ENCODE measurements at places on chromosomes 13 and 19.

GRCh38 chr13:113783966-113784644 lies 25.1 kb downstream of the TMEM255B start:
- no peak for DNase-seq

DNA sequence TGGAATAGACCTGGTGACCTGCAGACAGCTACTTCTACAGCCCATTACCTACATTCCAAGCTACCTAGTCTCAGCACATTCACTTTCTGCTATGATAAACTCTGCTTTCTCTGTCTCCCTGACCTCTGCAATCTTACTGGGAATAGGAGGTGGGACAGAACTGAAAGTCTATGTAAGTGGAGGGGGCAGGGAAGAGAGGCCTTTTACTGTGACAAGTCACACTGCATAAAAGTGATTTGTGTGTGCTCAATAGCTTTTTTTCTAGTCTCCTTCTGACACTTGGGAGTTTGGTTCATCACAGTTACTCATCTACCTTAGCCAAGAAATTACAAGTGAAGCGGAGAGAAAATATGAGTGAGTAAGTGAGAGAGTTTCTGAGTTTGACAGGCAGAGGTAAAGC lies 322.4 kb downstream of the OLFM4 start:
- no peak for DNase-seq

- no peak for DNase-seq
Measured at GRCh38 chr13:80217614-80218456, 123.1 kb downstream of the SPRY2 start.

- DNase-seq: no peak
Measured at GRCh38 chr13:36310417-36311108, 12.9 kb upstream of the CCDC169 start.

DNA sequence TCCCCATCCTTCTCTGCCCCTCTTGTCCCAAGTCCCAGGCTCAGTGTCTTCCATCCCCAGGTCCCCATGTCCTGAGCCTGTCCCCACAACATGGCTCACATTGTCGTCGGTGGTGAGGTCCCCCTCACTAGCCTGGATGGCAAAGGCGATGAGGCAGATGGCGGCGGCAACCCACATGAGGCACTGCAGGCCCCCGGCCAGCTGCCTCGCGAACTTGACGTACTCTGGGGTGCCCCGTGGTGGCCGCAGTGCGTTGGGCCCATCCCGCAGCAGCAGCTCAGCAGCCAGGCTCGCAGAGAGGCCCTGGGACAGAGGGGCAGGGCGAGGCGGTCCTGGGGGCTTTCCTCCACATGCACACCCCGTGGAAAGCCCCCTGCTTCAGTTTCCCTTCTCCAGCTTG lies 1.1 kb downstream of the ATP4A start:
- DNase-seq: no peak

GRCh38 chr19:50659318-50660087 lies 10.3 kb downstream of the C19orf81 start:
- DNase-seq: no peak

- no peak for DNase-seq
Measured at GRCh38 chr19:51417810-51418157, 342 bp upstream of the SIGLEC10 start.

- DNase-seq: no peak
Measured at GRCh38 chr13:20231839-20232555, at the start of gene GJB6. GJB6 (minus strand) TSS chr13:20232319; CDS start chr13:20223480, 8,839 bp downstream.

DNA sequence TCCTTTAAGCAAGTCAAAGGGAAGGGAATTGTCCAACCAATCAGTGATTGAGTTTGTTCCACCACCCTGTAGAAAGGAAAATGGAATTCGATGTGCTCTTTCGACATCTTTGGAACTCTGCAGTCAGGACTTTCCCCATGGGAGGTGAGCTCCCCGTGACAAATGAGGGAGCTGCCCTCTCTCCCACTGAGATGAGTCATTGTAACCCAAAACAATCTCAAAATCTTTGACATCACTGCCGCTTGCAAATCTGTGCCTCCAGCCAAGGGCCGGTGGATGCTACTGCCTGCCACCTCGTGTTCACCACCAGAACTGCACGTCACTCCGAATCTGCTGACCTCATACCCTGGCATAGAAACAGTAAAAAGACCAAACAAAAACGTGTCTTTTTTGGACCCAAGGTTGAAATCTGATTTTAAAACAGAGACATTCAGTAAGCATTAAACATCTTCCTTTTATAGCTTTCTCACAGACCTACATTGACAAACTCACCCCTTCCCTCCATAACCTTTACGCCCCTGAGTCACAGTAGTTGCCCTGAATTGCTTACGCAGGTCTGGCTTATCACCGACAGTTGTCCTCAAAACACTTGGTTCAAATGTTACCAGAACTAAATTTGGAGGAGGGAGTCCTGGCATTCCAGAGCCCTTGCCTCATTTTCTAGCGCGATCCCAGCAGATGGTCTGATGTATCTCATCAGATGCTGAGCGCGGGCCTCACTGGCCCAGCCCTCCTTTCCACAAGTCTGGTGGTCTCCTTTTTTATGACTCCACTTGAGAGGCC lies 105.2 kb downstream of the COL4A2 start:
- peak; percentile 95 for DNase-seq

DNA sequence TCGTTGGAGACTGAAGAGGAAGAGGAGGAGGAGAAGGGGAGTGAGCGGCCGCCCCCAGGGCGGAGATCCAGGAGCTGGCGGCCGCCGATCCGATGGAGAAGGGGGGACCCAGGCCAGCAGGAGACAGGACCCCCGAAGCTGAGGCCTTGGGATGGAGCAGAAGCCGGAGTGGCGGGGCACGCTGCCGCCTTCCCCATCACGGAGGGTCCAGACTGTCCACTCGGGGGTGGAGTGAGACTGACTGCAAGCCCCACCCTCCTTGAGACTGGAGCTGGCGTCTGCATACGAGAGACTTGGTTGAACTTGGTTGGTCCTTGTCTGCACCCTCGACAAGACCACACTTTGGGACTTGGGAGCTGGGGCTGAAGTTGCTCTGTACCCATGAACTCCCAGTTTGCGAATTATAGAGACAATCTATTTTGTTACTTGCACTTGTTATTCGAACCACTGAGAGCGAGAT lies 1.8 kb downstream of the GADD45B start:
- no peak for DNase-seq

DNA sequence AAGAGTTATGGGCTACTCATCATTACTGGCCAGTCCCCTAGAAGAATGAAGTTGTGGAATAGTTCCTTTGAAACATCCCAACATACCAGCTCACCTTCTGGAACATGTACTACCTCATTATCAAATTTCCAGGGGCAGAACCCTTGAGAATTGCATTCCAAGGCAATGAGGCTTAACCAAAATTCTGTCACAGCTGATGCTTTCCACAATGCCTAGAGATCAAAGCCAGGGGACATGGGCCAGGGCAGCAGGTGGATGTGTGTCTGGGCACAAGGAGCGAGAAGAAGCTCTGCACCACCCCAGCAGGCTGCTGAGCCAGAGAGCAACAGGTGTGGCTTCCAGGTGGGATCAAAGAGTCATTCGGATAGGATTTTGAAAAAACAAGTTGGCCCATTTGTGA lies 362.1 kb downstream of the EFNB2 start:
- DNase-seq: no peak

GRCh38 chr13:110759710-110760109 lies 46.2 kb downstream of the ING1 start:
- DNase-seq: no peak

DNA sequence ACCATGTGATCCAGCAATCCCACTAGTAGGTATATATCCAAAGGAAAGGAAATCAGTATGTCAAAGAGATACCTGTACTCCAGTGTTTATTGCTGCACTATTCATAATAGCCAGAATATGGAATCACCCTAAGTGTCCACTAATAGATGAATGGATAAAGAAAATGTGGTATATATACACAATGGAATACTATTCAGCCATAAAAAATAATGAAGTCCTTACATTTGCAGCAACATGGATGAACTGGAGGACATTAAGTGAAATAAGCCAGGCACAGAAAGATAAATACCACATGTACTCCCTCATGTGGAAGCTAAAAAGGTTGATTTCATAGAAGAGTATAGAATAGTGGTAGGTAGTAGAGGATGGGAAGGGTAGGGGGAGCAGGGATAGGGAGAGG lies 23.5 kb downstream of the BORA start:
- DNase-seq: no peak

- no peak for DNase-seq
Measured at GRCh38 chr19:37309834-37310575, 60.9 kb upstream of the ZNF527 start.

- peak; percentile 46 for DNase-seq
Measured at GRCh38 chr19:34794066-34794960, 21.3 kb upstream of the ZNF599 start.

DNA sequence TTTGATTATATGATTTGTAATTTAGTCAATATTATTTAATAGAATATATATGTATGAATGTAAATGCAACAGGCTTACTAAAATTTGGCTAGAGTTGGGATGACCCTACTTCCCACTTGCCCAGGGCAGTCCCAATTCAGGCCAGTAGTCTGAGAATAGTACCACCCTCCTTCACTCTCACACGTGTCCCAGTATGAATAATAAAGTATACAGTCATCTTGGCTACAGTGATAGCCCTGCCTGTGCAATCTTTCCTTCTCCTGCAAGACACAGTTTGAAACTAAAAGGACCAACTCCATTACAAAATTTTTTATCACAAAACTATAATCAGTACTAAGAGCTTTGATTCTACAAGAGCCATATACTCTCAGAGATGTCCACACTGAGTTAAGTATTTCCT lies 76.2 kb downstream of the SACS start:
- DNase-seq: no peak

GRCh38 chr19:17370026-17370587 lies 7.0 kb downstream of the PLVAP start:
- no peak for DNase-seq

- no peak for DNase-seq
Measured at GRCh38 chr19:57083711-57084110, 36.1 kb upstream of the USP29 start.

DNA sequence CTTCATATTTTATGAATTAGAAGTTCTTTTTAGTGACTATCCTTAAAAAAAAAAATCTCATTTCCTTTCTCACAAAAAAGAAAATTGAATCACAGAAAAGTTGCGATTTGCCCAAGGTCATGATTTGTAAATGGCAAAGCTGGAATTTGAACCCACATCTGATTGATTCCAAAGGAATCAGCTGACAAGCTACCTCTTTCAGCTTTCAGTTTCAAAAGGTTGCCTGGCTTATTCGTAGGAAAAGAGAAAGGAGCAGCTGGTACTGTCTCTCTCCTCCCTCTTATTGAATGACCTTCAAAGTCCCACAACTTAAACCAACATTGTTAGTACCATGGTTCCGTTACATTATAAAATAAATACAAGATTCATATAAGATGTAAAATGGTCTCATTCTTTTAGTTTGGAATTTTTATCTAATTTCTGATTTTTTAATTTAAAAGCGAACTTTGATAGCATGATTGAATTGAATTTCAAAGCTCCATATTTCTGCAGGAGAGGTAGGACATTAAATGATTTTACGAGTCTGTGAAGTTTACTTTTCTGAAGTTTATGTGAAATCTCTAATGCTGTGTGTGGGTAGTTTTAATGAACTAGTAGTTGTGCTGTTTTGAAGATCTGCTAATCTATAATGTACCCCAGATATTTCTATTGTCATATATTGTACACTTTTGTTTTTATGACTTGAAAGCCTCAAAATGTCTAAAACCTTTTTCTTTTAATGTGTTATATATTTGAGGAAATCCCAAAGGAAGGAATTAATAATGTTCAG lies 18.5 kb upstream of the KCTD4 start:
- DNase-seq: no peak

GRCh38 chr13:112064222-112064621 lies 2.7 kb upstream of the SOX1 start:
- DNase-seq: no peak

GRCh38 chr13:70729369-70729768 lies 621.1 kb upstream of the KLHL1 start:
- DNase-seq: no peak

DNA sequence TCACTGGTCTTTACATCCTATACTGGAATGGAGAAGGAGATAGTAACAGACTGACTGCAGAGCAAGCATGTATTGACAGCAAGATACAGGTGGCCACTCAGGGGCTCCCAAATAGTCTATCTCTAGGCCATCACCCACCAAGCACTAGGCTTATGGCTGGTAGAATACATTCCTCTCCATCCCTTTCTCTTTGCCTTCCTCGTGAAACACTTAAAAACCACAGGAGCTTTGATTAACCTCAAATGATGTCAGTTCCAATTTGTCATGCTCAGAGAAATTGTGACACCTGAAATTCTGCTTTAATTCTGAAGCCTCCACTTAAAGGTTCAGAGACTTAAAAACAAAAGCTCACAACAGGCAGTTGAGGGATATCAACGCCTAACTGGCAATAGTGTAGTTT lies 17.2 kb downstream of the ENOX1 start:
- no peak for DNase-seq

DNA sequence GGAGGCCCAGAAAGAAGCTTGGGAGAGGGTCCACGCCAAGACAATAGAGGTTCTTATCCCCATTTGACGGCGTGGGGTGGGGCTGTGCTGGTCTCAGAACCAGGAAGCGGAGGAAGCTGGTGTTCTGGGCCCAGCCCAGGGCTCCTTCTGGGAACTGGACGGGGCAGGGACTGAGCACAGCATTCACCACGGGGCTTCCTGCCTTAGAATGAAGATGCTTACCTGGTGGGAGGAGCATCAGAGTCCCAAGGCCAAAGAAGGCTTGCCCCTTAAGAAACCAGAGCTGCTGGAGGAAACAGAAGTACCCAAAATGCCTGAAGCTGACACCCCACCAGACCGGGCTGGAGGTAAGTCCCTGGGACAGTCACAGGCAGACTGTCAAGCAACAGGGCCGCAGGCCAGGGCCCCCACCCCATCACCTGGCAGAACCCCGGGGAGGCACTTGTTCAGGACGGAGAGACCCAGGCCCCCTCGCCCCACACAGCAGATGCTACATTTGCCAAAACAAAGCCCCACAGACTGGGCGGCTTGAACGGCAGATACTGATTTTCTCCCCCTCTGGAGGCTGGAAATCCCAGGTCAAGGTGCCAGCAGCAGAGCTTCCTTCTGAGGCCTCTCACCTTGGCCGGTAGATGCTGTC lies 17.8 kb upstream of the IGLON5 start:
- no peak for DNase-seq

- DNase-seq: no peak
Measured at GRCh38 chr19:31770223-31770622, 421.0 kb upstream of the TSHZ3 start.

DNA sequence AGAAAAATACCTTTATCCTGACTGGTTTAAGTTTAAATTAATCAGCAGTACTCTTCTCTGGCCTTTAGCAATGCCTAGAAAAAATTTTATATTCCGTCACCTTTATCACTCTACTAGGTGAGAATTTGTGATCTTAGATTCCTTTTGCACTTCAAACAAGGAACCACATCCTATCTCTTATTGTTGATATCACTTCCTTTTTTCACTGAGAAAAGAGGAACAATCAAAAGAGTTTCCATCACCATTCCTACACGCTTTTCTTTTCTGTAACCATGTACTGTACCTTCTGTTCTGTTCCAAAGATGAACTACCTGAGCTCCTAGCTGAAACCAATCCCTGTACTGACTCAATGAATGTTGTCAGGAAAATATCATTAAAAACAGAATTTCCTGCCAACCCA lies 1379.0 kb upstream of the MIR17HG start:
- DNase-seq: no peak

GRCh38 chr19:47284324-47284899 lies 9.7 kb downstream of the INAFM1 start:
- no peak for DNase-seq

- no peak for DNase-seq
Measured at GRCh38 chr13:33743438-33744368, 74.2 kb upstream of the RFC3 start.

Data from osteocyte (in vitro differentiated cells).